ENCODE measurements at places on chromosomes 16 and 17.

DNA sequence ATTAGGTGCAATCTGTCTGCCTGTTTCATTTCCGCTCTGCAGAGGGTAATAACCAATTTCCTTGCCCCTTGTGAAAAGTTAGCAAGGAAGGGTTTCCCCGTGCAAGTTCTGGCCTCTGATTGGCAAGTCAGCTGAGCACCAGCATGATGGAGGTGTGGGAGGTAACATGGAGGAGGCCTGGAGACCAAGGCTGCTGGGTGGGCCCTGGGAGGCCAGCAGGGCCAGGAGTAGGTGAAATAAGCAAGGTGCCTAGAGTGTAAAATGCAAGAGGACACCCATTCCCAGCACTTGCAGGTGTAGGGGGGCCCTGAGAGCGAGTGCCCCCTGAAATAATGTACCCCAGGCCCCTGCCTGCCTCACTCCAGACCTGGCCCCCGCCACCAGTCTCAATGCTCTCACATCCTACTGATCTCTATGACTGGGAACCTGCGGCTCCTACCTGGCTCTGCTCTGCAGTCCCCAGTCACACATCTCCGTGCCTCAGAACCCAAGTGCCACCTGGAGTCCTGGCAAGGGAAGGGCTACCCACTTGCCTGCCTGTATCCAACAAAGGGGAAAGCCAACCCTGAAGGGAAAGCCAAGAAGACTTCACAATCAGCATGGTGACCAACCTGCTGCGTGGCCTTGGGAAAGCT lies 116.2 kb downstream of the C16orf78 start:
- DNase-seq, result no peak

GRCh38 chr16:35585411-35585810 lies 2126.0 kb downstream of the TP53TG3F start:
- DNase-seq, result no peak

DNA sequence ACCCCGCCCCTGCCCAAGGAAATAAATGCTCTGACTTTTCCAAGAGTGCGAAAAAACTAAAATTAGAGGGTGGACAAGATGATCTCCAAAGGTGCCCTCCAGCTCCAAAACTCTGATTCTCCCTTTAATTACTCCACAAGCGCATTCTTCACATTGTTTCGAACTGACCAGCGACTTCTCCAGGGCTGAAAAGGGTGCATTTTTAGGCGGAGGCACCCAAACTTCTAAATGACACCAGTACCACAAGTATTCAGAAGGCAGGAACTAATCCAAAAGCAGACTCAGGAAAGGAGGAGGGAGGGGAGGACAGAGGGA lies 750 bp downstream of the ZFHX3 start:
- no peak for DNase-seq

- no peak for DNase-seq
Measured at GRCh38 chr17:58375811-58376210, 23.8 kb upstream of the SUPT4H1 start.

GRCh38 chr16:56513091-56513490 lies 6.7 kb downstream of the BBS2 start:
- DNase-seq, result no peak

Data from activated CD4-positive, alpha-beta memory T cell treated with anti-CD3 and anti-CD28 coated beads, Interleukin-2, amount 10 ng/mL, durations not matched to agents 7 days and 5 days (primary cell).